Activated CD4-positive, alpha-beta T cell treated with anti-CD3 and anti-CD28 coated beads, Interleukin-2, amount 10 ng/mL, durations not matched to agents 7 days and 5 days (primary cell): ENCODE measurements at places on chromosomes 1 and 21.

DNA sequence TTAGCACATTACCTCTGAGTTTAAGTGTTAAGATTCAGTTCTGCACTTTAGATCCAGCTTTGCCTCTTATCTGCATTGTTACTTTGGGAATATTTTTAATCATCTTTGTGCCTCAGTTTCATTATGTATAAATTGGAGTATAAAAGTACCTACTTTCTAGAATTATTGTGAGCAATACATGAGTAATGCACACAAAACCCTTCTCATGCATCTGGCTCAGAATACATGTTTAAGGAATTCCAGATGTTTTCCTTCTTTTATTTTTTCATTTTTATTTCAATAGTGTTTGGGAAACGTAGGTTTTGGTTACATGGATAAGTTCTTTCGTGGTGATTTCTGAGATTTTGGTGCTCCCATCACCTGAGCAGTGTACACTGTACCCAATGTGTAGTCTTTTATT is 14.2 kb downstream of the C8A start:
- DNase-seq, result no peak

DNA sequence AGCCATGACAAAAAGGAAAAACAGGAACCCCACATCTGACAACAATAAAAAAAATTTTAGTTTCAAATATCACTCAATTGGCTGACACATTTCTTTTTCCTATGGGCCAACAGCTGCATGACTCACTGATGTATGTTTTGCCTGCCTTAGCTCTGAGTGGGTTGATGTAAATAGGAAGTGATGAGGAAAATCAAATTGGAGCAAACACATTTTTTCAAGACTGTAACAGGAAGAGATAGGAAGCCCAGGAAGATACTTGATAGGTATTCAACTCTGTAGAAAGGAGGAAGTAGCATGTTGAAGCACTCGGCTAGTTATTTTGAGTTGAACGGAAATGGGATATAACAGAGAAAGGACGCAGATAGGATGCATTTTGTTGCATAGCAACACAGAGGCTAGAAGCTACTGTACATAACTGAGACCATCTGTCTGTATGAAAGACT is 168.0 kb upstream of the NR5A2 start:
- no peak for DNase-seq

GRCh38 chr1:176628775-176629174 is 165.8 kb downstream of the PAPPA2 start:
- no peak for DNase-seq

DNA sequence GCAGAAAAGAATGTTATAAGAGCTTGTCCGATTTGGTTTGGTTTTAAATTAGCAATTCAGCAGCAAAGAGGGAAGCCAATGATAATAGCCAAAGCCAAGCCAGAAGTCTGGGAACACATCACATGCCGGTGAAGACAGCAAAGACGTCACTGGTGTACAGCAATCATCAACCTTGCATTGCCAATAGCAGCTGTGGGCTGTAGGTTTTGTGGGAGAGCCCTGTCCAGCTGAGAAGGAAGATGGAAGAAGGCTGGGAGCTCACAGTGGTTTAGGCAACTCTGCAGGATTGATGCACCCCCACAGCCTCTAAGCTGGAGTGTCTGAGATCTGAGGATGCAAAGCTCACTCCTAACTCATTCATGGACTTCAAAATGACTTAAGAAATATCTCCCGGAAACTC is 338.7 kb downstream of the SIPA1L2 start:
- DNase-seq, result no peak

- no peak for DNase-seq
These were observed 23.7 kb upstream of the TNFRSF1B start for GRCh38 chr1:12142891-12143630.

DNA sequence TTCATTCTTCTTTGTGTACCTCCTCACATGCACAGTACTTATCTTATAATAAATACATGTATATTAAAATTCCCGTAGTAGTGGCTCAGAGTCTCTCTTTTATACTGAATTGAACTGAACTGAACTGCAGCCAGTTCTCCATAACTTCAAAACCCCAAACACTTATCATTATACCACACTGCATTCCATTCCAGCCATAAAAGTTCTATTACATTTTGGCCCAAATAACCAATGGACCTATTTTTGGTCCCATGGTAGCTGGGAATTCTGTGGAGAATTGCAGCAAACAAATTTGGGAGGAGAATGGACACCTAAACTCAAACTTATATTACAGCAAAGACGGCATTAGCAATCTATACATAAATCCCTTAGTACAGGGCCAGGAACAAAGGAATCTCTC is 86.6 kb upstream of the C1orf87 start:
- no peak for DNase-seq

GRCh38 chr1:223525957-223526356 is 132.7 kb downstream of the CCDC185 start:
- DNase-seq, result no peak

- DNase-seq, result no peak
These were observed 45.9 kb downstream of the SYT14 start for GRCh38 chr1:209983953-209984352.

GRCh38 chr1:197776351-197777105 is 1.2 kb upstream of the DENND1B start:
- peak; percentile 36 for DNase-seq

DNA sequence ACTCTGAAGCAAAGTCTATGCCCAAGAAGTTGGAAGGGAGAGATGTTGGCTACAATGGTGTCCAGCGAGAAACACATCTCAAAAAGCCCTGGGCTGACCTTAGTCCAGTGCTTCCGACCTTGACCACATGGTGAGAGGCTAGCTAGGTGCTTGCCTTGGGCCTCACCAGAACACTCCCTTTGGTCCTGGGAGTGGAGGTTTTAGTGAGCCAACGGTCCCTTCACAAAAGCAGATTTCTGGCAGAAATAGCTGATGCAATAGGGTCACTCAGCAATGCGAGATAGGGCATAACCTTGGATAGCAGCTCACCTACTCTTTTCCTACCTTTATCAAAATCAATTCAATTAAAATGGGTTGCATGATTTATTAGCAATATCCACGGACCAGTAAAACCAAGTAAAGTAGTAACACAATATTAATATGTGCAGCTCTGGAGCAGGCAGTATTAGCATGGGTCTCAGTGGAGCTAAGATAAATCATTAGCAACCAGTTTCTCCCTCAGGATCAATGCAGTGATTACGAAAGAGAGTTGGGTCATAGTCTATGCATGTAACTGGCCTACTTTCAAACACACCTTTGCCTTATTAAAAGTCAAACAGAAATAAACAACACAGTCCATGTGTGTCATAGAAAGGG is 1.9 kb downstream of the SLC30A10 start:
- no peak for DNase-seq

- no peak for DNase-seq
These were observed 314.1 kb upstream of the USP25 start for GRCh38 chr21:15415541-15416261.

- DNase-seq, result peak; percentile 48
These were observed 28.1 kb downstream of the RNF187 start for GRCh38 chr1:228515200-228515834.

DNA sequence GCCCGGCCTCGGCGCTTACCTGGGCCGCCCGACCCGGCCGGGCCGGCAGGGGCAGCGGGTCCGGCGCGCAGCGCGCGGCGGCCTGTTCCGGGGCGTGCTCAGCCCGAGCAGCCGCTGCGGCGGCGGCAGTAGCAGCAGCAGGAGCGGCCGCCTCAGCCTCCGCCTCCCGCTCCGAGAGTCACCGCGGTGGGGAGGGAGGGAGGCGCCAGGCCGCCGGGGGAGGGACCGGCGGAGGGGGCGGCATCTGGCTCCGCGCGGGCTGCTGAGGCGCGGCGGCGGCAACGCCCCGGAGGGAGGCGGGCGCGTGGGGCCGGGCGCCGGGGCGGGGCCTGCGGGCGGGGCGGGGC is at the start of gene CTNNBIP1:
TSS of gene CTNNBIP1 (minus strand) at position 194 of the 347 bp plus-strand sequence. CDS start 38,205 bp downstream, outside the sequence.
- no peak for DNase-seq

GRCh38 chr1:194774535-194774934 is 1588.1 kb upstream of the B3GALT2 start:
- no peak for DNase-seq

- DNase-seq, result peak; percentile 46
These were observed 17.6 kb downstream of the FCRL4 start for GRCh38 chr1:157580179-157580827.

- DNase-seq, result peak; percentile 55
These were observed 884 bp downstream of the H3-3A start for GRCh38 chr1:226063224-226063976.

DNA sequence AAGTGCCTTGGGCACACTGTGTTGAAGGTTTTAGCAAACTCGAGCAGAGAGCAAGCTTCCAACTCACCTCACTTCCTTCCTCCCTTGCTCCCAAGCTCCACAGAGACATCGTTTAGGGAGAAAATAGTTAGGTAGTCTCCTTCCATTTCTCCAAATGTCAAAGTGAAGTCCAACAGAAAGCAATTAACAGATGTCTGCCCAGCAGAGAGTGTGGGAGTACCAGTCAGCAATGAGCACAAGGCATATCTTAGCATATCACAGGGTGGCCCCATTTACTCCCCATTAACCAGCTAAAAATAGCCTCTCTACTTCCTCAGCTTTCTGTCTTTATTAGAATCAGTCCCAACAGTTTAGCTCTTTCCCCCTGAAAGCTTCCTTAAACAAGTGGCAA is 334.2 kb upstream of the CAMK1G start:
- DNase-seq, result no peak

GRCh38 chr1:201136355-201137023 is 9.5 kb upstream of the ASCL5 start:
- DNase-seq, result no peak

GRCh38 chr1:110190282-110190929 is 19.7 kb upstream of the KCNC4 start:
- no peak for DNase-seq

- peak; percentile 51 for DNase-seq
These were observed 1.7 kb upstream of the KRTAP7-1 start for GRCh38 chr21:30831194-30831765.

GRCh38 chr1:48596046-48596445 is 124.0 kb upstream of the SPATA6 start:
- no peak for DNase-seq

DNA sequence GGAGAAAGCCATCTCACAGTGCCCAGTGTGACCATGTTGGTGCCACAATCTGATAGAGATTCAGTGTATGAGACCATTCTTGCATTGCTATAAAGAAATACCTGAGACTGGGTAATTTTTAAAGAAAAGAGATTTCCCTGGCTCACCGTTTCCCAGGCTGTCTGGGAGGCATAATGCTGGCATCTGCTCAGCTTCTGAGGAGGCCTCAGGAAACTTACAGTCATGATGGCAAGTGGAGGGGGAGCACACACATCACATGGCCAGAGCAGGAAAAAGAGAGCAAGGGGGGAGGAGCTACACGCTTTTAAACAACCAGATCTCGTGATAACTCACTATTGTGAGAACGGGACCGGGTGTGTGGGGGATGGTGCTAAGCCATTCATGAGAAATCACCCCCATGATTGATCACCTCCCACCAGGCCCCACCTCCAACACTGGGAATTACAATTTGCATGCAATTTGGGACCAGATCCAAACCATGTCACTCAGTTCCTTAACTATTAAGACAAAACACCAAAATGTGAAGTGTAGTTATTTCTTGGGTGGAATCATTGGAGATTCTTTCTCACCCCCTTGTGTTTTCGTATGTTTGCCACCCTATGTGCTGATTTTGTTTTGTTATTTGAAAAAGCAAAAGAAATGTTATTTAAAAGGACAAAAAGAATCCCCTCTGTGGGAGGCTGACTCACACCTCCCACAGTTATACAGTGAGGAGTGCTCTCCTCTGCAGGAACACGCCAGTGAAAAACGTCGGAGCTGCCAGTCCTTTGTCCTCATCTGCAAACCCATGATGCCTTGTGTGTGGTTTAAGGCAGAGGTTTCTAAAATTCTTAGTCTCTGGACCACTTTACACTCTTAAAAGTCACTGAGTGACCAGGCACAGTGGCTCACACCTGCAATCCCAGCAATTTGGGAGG is 46.9 kb upstream of the IFNLR1 start:
- DNase-seq, result no peak
